ENCODE measurements at places on chromosomes 6 and 20.

GRCh38 chr6:56581296-56581925 lies 61.3 kb downstream of the DST start:
- DNase-seq = no peak

- peak; percentile 64 for DNase-seq
Observed at GRCh38 chr6:170048615-170049256, 242.1 kb downstream of the DLL1 start.

GRCh38 chr20:5410470-5410869 lies 93.7 kb upstream of the PROKR2 start:
- no peak for DNase-seq

GRCh38 chr20:59802018-59802417 lies 131.4 kb downstream of the SYCP2 start:
- DNase-seq = no peak

DNA sequence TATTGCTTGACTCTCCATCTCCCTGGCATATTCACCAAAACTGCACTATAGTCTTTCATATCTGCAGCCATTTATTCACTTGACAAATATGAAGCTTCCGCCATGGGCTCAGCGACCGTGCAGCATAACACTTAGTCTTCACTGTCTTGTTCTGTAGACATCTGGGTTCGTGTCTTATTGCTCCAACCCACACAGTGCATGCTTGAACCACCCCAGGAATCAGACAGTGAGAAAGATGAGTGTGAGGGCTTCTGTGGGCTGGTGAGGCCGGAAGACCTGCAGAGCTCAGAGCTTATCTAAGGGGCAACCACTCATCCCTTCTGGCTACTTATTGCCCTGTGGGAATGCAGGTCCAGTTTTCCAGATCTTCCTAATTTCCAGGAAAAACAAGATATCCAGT lies 19.9 kb upstream of the FAM50B start:
- DNase-seq = no peak

DNA sequence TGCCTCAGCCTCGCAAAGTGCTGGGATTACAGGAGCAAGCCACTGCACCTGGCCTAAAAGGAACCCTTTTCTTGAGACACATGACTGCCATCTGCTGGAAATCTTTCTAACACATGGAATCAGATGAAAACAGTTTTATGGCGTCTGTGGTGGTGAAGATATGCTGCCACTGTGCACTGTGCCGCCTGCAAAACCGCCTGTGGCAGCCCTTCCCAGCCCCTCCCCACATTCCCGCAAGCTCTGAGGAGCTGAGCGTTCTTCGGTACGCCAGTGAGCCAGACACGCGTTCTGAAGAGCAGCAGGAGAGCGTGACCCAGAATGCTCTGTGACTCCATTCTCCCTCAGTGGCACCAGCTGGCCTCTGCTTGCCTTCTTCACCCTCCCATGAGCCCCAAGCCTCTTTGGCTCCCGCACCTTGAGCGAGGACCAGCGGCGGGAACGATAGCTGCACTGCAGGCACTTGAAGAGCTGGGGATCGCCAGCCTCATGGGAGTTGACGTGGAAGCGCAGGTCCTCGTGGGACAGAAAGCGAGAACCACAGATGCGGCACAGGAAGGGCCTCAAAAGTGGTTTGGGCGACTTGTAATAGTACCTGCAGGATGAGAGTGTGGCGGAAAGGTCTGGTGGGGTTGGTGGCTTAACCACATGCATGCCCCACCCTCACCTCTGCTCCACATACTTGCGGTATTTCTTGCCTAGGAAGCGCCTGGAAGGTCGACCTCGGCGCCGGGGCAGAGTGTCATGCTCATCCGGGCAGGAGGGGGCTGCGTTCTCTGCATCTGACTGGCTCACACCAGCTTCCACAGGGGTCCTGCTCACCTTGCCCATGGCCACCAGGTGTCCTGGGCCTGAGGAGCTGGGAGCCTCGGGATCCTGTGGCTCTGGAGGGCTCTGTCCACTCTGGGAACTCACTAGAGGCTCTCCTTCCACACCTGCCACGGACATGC lies 8.7 kb downstream of the ZNF335 start:
- no peak for DNase-seq

DNA sequence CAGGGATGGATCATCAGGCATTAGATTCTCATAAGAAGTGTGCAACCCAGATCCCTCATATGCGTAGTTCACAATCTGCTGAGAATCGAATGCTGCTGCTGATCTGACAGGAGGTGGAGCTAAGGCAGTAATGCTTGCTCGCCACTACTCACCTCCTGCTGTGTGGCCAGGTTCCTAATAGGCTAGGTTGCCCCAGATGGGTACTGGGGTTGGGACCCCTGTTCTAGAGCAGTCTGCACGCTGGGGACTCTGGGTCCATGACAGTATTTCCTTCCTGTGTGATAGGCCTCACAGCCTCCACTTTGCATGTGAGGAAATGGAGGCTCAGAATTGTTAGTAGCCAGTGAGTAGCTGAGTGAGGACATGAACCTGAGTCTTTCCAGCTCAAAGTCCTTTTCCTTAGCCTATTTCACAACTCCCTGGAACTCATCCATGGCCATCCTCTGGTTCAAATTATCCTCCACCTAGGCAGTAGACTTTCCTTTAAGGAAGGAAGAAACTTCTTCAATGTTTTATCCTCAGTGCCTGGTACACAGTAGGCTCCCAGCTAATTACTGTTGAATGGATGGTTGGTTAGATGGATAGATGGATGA lies 117.2 kb downstream of the SYCP2 start:
- peak; percentile 47 for DNase-seq

DNA sequence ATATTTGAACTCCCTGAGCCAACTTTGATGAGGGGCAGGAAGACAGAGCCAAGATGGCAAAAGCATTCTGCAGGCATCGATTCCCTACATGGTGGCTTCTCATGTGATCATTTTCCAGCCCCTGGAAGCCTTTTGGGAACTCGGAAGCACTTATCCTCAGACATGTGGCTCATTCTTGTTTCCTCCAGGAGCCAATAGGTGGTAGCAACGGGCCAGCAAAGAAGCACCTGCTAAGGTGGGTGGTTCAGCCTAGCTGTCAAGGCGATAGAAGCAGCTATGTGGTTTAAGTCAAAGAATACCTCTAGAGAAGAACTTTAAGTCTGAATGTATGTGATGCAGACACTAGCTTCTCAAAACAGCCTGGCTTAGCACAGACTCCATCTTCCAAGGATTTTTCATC lies 64.9 kb upstream of the PAX1 start:
- DNase-seq = no peak

- DNase-seq = no peak
Observed at GRCh38 chr6:3324262-3324942, 65.7 kb downstream of the PSMG4 start.

- DNase-seq = no peak
Observed at GRCh38 chr6:151008425-151008824, 142.9 kb downstream of the MTHFD1L start.

GRCh38 chr6:142935553-142936517 lies 9.1 kb downstream of the HIVEP2 start:
- peak; percentile 74 for DNase-seq

- no peak for DNase-seq
Observed at GRCh38 chr6:154506582-154506981, 3.9 kb downstream of the CNKSR3 start.

DNA sequence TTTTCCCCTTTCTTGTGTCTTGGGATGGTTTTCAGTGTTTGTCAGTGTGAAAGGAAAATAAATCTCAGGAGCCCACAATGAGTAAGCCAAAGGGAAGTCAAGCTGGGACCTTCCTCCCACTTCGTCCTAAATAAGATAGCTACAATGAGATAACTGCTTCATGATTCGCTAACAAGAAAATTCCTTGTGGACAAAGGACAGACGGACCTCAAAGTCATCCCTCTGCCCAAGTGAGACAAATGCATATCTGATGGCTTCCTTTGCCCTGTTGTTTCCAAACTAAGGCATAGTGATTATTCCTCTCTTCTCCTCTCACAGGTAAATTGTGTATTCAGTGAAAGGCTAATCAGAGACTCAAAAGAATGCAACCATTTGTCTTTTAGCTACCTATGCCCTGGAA lies 26.1 kb upstream of the ADTRP start:
- DNase-seq = no peak

GRCh38 chr6:33665957-33666356 lies 44.8 kb downstream of the ITPR3 start:
- no peak for DNase-seq
